Stimulated activated CD4-positive, alpha-beta T cell treated with anti-CD3 and anti-CD28 coated beads, Interleukin-1b, Interleukin-23, amount 100 ng/mL, for 1 hour (primary cell): ENCODE measurements at places on chromosomes 16 and 17.
A peak's percentile ranks its signal among the peaks of the same experiment; 100 is the strongest.

GRCh38 chr17:49647256-49647585 lies 30.7 kb downstream of the SPOP start:
- DNase-seq: no peak

GRCh38 chr16:66832190-66832589 lies 1.4 kb upstream of the NAE1 start:
- no peak for DNase-seq

GRCh38 chr16:59527206-59527997 lies 793.3 kb upstream of the GOT2 start:
- no peak for DNase-seq

- DNase-seq: no peak
Measured at GRCh38 chr17:77214743-77215142, 74.0 kb downstream of the SEC14L1 start.

- no peak for DNase-seq
Measured at GRCh38 chr16:79651363-79651762, 50.8 kb upstream of the MAF start.

DNA sequence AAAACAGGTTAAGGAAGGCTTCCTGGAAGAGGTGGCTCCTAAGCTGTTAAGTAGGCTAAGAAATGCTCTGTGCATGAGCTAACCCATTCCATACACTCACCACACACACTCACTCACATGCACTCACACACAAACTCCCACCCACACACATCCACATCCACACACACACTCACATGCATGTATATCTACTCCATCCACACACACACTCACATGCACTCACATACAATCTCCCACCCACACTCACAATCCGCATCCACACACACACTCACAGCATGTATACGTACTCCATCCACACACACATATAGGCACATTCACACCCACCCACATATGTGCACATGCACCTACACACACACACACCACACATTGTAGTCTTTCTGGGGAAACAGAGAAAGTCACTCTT lies 89.3 kb upstream of the HNF1B start:
- DNase-seq: no peak

GRCh38 chr17:34899643-34900291 lies 61.5 kb downstream of the CCT6B start:
- DNase-seq: no peak

- DNase-seq: peak; percentile 61
Measured at GRCh38 chr16:89711601-89712273, 9.0 kb downstream of the VPS9D1 start.

- no peak for DNase-seq
Measured at GRCh38 chr16:7452090-7452489, 119.4 kb downstream of the RBFOX1 start.

- no peak for DNase-seq
Measured at GRCh38 chr16:85204242-85205010, 92.2 kb upstream of the CIBAR2 start.

DNA sequence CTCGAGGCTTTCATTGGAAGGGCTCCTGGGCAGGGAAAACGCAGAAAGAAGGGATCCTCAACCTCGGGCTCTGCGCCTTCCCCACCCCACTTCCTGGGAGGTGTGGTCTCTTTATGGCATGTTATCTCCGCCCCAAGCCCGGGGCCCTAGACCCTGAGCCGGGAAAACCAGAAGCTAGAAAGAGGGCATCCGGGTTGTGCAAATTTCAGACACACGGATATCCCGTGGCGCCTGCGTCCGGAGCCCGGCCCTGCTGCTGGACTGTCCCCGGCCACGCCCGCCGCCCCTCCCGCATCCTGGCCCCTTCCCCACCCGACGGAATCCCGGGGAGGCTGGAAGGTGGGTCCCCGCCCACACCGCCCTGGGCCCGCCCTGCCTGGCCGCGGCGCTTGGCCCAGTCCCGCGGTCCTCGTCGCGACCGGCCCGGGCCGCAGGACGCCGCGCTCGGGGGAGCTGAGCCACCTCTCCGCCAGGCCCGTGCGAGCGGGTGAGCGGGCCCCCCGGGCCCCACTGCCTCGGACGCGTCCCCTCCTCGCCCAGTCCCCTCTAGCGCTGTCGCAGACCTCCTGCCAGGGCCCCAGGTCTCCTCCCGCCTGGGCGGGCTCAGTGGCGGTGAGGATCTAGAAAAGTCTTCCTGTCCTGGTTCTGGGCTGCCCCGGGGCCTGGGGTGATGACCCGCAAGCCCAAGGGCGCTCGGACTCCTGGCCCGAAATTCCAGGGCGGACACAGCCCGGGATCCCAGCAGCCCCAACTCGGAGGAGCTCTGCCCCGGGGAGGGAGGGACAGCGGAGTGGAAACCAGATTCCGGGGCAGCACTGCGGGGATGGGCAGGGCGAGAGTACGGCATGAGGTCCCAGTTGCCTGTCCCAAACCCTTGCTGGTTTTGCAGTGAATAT lies at the start of gene SLC16A5:
Gene SLC16A5, plus strand, starts transcription at position 397 of the 896 bp plus-strand sequence. CDS start 5,683 bp downstream, outside the sequence.
- DNase-seq: no peak

DNA sequence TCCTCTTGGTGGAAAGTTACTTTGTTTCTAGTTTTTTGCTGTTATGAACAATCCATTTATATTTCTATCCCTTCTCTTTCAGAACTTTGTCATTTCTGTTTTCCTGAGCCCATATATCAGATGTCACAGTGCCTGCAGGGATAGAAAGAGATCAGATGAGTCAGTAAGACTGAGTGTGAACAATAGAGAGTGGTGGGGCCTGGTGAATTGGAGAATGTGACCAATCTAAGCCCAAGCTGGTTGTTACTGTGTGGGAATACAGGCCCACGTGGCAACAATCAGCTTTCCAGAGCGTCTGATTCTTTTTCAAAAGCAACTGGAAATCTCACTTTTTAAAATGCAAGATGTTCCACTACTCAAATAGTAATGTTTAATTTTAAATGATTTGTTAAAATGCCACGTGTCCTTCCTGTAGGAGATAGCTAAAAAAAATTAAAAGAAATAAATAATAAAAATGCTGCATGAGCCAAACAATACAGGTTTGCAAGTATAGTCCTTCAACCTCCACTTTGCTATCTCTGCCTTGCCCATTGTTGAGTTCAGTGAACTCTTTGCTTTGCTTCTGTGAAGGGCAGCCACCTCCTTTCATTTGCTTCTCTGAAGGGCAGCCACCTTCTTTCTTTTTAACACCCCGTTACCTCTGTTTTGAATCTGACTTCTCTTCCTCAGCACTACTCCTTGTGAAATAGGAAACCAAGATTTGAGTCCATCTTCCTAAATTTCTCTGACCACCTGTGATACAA lies 9.6 kb downstream of the DCTN5 start:
- DNase-seq: no peak

- DNase-seq: no peak
Measured at GRCh38 chr17:74960570-74961342, 11.8 kb downstream of the HID1 start.

DNA sequence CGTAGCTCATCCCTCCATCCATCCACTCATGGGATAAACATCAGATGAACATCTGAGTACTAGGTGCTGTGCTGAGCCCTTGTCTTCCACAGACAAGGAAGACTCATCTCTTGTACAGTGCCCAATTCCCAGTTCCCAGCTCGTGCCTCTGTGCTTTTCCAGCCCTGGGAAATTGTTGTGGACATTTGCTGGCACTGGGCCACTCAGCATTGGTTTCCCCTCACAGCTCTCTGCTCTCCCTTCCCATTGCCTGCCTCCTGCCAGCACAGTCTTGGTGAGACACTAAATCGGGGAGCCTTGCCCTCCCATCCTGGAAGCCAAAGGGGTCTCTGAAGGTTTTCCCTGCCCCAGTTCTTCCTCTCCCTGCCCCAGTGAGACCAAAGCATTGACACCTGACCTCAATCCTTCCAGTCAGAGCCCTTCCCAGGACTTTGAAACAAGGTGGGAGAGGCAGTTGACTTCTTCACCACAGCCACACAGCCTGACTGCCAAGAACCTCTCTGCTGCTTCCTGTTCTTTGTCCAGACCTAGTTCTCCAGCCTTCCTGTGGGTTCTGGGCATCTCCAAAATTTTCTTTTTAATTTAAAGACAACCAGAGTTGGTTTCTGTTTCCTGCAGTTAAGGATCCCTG lies 50.2 kb downstream of the WSB1 start:
- DNase-seq: no peak

- no peak for DNase-seq
Measured at GRCh38 chr16:53056392-53056881, 1.6 kb downstream of the CHD9 start.

- DNase-seq: no peak
Measured at GRCh38 chr16:11190588-11191560, 65.1 kb downstream of the SOCS1 start.

DNA sequence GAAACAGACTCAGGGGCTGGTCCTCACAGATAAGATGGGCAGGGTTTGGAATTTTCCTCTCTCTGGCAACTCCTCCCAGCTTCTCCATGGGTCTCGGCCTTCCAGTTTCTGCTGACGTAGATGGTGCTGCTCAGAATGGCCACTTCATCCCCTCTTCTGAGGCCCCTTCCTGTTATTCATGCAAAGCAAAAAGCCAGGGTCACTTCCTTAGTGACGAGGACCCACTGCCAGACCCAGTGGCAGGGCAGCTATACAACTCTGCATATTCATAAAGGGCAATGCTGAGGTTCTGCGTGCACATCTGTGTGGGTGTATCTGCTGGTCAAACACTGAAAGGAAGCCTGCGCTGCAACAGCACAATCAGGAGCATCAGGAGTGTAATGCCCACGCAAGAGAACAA lies 108.8 kb downstream of the WSCD1 start:
- DNase-seq: no peak

DNA sequence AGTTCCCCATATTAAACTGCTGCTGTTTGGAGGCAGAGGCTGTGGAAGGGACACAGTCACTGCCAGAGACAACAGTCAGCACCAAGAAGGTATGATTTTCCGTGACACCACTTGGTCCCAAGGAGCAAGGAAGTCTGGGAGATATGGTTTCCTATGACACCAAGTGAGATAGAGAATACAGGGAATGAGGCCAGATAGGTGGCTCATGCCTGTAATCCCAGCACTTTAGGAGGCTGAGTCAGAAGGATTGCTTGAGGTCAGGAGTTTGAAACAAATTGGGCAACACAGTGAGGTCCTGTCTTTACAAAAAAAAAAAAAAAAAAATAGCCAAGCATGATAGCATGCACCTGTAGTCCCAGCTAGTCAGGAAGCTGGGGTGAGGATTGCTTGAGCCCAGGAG lies 90.8 kb downstream of the ABCC12 start:
- DNase-seq: no peak

DNA sequence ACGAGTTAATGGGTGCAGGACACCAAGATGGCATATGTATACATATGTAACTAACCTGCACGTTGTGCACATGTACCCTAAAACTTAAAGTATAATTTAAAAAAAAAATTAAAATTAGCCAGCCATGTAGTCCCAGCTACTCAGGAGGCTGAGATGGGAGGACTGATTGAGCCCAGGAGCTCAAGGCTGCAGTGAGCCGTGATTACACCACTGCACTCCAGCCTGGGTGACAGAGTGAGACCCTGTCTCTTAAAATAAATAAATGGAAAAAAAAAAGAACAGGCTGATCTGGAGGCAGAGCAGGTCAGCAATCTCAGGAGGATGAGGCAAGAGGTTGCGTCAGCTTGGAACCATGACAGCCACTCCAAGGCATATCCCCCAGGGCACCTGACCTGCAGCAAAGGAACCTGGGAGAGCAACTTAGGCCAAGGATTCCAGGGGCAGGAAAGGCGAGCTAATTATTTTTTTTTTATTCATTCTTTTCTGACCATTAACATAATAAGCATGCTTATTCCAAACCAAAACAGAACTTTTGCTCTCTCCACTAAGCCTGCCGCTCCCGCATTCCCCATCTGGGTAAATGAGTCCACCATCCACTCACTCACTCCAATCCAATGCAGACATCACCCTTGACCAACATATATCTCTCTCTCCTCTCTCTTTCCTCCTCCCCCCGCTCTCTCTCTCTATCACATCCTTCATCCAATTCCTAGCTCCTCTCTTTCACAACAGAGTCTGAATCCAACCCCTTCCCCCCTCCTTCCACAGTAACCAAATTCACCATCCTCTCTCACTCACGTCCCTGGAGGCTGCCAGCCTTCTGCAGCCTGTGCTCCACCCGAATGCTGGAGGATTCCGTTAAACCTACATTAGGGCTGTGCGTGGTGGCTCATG lies 47.7 kb downstream of the TK2 start:
- no peak for DNase-seq

- DNase-seq: no peak
Measured at GRCh38 chr17:29349409-29349808, 40.8 kb upstream of the TAOK1 start.

GRCh38 chr16:65219786-65220185 lies 97.9 kb upstream of the CDH11 start:
- DNase-seq: no peak

DNA sequence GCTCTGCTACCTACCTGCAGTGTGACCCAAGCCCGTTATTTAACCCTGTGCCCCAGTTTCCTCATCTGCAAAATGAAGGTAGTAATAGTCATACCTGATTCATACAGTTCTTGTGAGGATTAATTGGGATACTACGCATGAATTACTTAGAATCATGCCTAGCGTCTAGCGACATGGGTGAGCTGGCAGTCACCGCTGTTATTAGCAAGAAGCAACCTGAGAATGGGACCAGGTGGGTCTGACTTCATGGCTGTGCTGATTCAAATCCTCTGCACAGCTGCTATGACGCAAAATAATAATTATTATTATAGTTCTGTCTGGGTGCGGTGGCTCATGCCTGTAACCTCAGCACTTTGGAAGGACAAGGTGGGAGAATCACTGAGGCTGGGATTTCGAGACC lies 7.9 kb downstream of the SOCS1 start:
- no peak for DNase-seq

DNA sequence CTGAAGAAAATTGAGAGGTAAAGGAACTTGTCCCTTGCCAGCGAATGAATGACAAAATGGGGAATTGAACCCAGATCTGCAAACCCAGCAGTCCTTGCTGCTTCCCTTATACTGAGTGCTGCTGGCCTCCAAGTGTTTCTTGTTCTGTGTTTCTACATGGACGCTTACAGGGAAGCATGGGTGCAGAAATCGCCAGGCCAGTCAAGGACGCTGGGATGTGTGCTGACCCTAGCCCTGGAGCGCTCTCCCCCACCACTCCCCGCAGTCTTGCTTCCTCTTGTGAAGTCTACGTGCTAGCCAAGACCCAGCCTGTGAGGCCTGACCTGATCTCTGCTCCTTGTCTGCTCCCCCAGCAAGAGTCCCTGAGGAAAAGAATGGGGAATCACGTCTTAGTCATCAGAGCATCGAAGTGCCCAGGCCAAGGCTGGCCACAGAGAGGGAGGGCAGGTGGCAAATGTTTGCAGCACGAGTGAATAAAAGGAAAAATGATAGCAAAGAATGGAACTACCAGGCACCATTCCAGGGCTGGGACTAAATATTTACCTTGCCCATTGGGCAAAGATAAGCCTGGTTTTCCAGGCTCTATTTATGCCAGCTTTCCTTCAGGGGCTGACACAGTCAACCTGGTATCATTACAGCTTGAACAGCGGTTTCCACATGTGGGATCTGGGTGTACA lies 17.4 kb downstream of the CA4 start:
- no peak for DNase-seq
